ENCODE measurements at places on chromosomes 5 and 9.

GRCh38 chr9:120726484-120726883 is 12.2 kb upstream of the MEGF9 start:
- DNase-seq: no peak

- no peak for DNase-seq
Observed at GRCh38 chr5:59591162-59591561, 302.4 kb downstream of the PDE4D start.

- DNase-seq: no peak
Observed at GRCh38 chr5:142661957-142662356, 23.9 kb downstream of the FGF1 start.

GRCh38 chr9:88383176-88383575 is 5.1 kb upstream of the SPIN1 start:
- peak; percentile 88 for DNase-seq

All from MV-4-11 (cell line).